ENCODE measurements at places on chromosomes 6 and 20.

- no peak for DNase-seq
Measured at GRCh38 chr6:35463292-35463691, 4.9 kb upstream of the RPL10A start.

- DNase-seq: no peak
Measured at GRCh38 chr6:85810558-85810957, 167.9 kb upstream of the SYNCRIP start.

- DNase-seq: no peak
Measured at GRCh38 chr20:37670351-37670791, 23.5 kb upstream of the CTNNBL1 start.

GRCh38 chr20:19205981-19206396, 6.5 kb upstream of the SLC24A3 start:
- peak; percentile 79 for DNase-seq

DNA sequence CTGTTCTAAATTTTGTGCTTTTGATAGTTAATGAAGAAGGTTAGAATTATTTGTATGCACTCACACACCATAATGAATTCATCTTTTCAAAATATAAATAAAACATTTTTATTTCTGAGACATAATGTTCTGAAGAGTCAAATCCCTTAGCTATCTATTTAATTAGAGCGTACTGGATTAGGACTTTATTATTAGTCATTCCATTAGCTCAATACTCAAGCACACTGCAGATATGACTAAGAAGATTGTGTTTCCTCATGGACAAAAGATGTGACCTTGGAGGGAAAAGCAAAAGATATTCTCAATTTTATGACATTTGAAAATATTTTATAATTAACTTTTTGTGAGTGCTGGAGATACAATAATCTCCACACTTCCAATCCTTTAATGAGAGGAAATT, 666.4 kb downstream of the CD109 start:
- no peak for DNase-seq

DNA sequence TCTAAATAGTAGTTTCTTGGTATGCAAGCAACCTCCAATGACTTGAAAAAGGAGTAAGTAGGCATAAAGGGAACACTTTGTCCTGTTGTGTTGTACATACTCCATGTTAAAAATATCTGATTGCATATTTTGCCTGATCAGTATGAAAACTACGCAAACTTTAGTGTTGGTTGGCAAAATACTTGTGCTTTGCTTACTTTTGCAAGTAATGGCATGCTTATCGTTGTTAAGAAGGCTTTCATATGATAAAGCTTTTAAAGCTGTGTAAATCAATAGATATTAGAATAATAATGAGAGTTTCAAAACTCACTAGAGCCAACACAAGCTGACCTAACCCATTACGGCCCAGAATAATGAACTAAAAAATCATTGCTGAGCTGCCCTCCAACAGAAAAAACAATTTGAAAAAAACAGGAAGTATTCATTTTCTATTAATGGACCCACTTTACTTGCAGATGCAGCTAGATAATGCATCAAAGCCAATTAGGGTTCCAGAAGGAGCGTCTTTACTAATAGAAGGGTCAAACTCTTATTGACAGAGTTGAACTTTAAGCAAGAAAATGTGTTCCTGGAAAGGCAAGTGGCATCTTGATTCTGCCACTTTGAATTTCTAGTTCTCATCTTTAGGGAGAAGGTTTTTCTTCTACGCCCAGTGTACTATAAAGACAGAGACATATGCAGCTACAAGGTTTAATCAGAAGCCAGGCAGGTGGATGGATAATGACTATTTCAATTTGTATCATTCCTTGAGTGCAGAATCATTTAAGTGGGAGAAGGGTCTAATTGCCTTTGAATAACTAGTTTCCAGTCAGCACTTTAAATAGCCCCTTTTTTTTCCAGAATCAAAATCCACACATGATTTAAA, 82.2 kb downstream of the SNAP25 start:
- DNase-seq: no peak

DNA sequence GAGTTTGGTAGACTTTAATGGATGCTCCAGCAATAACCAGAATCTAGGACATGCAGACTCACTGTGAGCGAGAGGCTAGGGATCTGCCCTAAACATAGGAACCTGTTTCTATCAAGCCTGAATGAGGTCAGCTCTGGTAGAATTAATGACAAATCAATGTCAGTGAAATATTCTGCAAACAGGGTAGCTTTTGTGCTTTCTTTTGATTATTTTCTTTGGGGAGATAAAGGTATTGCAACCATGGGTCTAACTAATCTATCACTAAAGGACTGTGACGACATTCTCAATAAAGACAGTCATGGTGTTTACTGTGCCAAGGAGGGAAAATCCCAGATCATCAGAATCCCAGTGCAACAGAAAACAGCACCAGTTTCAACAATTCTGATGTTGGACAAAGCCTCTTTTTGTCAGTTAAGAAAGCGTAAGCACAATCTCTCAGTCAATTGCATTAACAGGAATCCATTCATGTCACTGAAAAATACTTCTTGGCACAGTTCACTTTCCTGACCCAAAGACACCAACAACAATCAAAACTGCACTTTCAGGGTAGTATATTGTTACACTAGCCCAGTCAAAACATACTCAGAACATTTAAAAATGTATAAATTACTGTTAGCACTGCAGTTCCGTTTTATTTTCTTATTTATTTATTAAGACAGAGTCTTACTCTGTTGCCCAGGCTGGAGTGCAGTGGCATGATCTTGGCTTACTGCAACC, 36.8 kb upstream of the SMIM29 start:
- DNase-seq: no peak

Data from cardiac muscle cell (in vitro differentiated cells and primary cell).